Stimulated activated CD8-positive, alpha-beta memory T cell treated with anti-CD3 and anti-CD28 coated beads, Interleukin-15, amount 100 ng/mL, for 1 hour (primary cell): ENCODE measurements at places on chromosomes 1 and 21.

GRCh38 chr1:56321150-56321490 lies 258.2 kb downstream of the PLPP3 start:
- DNase-seq = no peak

GRCh38 chr1:77639557-77640069 lies 42.8 kb downstream of the ZZZ3 start:
- no peak for DNase-seq

GRCh38 chr1:27779122-27779521 lies 6.1 kb downstream of the STX12 start:
- no peak for DNase-seq

DNA sequence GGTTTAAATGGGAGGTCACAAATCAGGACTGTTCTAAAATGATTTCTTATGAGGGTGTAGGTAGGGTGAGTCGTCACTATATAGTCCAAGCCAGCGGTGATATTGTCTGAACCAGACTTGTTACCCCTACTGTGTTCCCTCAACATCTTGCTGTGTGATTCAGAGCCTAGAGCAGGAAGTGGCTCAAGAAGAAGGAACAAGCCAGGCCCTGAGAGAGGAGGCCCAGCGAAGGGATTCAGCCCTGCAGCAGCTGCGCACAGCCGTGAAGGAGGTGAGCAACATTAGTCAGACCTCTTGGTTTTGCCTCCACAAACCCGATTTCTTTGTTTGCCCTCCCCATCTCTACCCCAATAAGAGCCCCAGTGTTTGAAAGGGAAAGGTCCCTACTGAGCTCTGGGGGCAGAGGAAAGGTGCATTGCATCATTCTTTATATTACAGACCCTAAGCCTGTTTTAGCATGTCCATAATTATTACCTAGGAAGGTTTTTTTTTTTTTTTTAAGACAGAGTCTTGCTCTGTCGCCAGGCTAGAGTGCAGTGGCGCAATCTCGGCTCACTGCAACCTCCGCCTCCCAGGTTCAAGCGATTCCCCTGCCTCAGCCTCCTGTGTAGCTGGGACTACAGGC lies 5.0 kb upstream of the SH3BGRL3 start:
- no peak for DNase-seq

GRCh38 chr1:21188235-21188634 lies 11.5 kb upstream of the EIF4G3 start:
- DNase-seq = no peak

- no peak for DNase-seq
Measured at GRCh38 chr1:90952906-90953305, 68.9 kb downstream of the ZNF644 start.

GRCh38 chr21:39251326-39251725 lies 62.1 kb downstream of the BRWD1 start:
- DNase-seq = no peak

DNA sequence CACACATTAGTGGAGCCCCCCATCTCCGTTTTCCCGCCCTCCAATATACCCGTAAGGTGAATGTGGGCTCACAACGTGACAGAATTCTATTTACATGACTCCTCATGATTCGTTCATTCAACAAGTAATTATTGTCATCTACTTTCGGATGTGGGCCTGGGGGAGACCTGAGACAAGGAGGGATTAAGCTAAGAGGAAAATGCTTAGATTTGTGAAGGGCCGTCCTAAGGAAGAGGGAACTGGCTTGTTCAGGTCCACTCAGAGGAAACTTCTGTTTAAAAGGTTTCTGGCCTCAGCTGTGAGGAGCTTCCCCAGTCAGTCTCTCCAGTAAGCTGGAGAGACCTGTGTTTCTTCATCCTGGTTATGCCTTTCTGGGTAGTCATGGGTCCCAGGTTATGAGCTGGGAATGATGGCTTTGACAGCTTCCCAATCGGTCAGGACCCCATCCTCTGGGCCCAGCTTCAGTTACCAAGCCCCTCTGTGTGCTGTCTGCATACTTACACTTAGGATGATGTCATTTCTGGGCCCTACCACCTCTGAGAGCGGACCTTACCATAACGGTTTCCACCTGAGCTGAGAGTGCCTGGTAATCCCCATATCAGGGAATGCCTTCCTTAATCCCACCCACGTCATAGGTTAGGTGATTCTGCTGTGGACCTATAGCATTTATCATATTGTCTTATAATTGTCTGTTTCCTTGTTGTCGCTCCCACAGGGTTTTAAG lies 687 bp upstream of the ERI3 start:
- no peak for DNase-seq

DNA sequence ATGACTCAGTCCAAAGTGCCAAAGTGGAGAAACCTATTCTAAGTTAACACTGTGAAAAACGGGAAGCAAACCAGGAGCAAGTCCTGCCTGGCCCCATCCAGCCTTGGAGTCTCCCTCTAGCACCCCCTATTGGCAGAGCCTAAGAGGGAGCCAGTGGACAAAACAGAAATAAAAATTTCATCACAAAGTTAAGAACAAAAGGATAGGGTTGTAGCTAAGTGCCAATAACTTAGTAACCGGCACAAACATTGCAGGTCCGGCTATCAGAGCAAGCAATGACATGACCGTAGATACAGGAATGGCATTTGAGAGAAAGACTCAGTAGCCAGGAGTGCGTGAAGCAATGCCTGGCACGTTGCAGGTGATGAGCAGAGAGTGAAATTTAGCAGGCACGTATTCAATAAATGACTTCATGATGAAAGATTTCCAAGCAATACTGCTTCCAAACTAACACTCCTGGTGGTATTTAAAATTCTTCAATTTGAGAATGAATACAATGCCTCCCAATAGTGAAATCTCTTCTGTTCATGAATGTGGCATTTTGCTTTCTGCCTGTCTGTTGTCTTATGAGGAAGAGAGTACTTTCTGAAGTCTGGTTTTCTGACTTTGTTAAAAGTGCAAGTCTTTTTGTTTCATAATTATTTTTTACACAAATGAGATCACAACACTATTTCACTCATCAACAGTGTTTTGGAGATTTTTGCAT lies 391.0 kb downstream of the OMA1 start:
- no peak for DNase-seq

GRCh38 chr21:36804874-36805611 lies 106.1 kb downstream of the SIM2 start:
- no peak for DNase-seq

GRCh38 chr1:181250038-181250437 lies 161.5 kb downstream of the IER5 start:
- DNase-seq = no peak

DNA sequence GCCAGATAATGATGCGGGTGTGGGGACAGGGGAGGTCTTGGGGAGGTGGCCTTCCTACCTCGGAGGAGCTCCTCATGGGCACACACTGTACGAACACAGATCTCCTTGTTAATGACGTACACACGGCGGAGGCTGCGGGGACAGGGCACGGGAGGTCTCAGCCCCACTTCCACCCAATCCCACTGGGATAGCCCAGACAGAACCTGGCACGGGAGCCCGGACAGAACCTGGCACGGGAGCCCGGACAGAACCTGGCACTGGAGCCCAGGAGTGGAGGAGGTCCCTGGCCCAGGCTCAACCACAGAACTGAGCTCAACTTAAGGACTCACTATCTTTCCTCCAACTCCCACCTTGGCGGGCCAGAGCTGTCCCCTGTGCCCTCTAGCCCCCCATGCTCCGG lies 5.2 kb downstream of the MFAP2 start:
- no peak for DNase-seq
